ENCODE measurements at places on chromosomes 2 and 18.

- DNase-seq = no peak
These were observed 458.6 kb upstream of the CDH2 start for GRCh38 chr18:28635530-28635929.

DNA sequence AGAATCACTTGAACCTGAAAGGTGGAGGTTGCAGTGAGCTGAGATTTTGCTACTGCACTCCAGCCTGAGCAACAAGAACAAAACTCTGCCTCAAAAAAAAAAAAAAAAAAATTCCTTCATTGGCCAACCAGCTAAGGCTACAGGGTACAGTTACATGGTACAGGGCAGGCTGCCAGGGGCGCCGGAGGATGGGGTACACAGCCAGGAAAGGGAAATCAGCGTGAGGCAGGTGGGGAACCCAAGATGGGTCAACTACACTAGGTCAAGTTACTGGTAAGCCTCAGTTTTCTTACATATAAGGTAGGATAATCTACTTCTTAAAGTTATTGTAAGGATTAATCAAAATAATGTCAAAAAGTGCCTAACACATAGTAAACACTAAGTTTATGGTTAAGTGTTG lies 142.6 kb upstream of the MSH6 start:
- no peak for DNase-seq

DNA sequence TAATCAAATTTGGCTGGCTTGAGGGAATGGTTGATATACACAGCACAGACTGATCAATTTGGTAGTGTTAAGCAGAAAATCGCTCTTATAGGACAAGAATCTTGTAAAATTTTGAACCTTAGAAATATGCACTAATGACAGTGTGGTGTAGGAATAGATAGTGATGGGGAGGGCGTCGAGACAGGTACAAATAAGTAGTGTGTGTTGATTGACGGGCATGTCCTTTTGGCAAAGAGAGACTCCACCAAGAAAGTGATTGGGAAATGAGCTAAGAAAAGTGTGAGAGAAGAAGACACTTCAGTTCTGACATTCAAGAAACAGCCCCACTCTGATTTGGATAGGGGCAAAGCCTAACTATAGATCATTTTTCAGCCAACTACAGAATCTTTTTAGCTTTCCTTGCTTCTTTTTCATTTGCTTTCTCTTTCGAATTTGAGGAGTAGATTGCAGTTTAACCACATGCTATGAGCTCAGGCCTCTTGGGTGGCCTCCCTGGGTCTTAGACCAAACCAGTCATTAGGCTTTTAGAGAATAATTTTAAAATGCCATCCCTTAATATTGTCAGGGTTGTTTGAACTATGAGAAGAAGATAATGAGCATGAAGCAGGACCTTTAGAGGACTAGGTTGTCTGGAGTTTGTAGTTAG lies 127.1 kb downstream of the CERS6 start:
- no peak for DNase-seq

DNA sequence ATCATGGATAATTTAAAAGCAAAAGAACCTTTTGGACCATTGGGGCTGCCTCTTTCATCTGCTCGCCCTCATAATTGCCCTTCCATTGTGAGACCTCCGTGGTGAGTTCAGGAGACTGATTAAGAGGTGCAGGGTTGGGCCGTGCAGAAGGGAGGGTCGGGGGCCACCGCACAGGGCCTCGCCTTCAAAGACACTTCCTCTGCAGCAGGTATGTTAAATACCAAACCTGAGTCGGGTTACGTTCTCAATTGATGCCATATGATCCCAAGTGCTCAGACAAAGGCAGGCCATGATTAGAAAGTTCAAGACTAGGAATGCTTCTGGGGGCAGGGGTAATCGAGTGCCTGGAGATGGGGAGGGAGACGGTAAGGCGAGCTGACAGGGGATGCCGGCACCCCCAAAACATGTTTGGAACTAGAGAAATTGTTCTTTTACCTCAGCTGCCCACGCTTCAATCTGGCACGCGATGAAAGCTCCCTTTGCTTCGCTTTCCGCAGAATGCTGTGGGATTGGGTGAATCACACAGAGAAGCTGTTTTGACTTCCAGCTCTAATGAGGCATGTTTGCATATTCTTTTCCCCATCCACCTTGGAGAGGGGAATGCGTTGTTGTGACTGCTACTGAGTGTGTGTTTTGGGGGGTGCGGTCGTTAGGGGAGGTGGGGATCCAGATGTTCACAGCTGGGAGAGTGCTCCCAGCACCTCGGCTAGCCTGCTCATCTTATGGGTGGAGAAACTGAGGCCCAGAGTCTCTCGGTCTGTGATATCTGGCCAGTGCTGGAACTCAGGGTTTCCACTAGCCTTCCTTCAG lies 309.1 kb downstream of the MYCN start:
- DNase-seq = no peak

- no peak for DNase-seq
These were observed 186.5 kb upstream of the RASGRP3 start for GRCh38 chr2:33289961-33290360.

All from SW 1271 (cell line).